ENCODE measurements at places on chromosomes 5 and 9.

DNA sequence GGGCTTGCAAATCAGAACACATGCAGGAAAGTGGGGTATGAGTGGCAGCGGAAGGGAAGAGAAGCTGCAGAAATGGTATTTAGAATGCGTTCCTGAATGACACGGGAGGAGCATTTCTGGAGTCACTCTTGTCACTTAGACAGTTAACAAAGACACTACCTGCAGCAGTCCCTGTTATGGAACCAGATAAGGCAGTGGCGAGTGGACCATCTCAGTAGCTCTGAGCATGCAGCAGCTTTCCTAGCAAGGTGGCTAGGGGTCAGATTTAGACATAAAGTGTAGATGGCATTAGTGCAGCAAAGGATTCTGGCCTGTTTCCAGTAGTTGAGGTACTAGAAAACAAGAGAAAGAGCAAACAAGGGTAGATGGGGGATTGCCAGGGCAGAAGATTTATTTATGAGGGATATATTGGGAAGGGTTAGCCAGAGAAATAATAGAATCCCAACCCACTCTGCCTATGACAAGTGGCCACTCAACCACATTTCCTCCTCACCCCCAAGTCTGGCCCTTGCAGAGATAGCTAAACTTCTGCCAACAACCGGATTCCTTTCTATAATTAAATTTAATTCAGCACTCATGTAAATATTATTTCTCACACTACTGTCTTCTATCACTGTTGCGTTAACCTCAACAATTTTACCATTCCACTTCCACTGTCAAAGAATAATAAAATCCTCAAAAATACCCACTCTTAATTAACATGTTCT, 201.6 kb downstream of the DCP2 start:
- DNase-seq = no peak

- DNase-seq = no peak
These were observed 34.4 kb downstream of the DUSP1 start for GRCh38 chr5:172736508-172737135.

DNA sequence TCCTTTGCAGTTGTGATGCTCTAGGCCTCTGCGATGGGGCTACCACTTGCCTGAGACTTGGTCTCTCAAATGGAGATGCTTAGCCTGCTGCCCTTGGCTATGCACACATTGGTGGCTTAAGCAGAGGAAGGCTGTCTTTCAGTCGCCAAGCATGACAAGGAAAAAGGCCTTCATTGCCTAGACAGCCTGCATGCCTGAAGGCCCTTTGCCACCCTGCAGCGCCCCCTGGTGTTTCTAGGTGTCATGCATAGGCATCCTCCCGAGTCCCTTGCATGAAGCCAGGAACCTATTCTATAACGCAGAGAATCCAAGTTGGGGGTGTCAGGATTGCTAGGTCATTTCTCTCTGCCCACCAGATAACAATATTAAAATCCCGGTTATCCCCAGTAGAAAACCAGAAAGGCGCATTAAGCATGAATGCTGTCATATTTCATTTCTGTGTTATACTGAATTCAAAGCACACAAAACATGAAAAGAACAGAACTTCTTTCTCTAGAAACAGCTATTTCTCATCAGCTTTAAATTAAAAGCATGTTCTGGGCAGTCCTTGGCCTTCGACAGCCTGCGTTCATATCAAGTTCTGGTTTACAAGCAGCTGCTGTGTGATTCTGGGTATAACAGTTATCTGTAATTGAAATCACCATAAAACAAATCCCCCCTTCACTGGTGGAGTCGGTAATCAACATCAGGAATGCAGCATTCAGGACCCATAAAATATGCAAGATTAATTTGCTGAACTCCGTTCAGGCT, 59.7 kb upstream of the TRPC7 start:
- DNase-seq = no peak

GRCh38 chr9:33029231-33029786, 4.2 kb downstream of the DNAJA1 start:
- no peak for DNase-seq

DNA sequence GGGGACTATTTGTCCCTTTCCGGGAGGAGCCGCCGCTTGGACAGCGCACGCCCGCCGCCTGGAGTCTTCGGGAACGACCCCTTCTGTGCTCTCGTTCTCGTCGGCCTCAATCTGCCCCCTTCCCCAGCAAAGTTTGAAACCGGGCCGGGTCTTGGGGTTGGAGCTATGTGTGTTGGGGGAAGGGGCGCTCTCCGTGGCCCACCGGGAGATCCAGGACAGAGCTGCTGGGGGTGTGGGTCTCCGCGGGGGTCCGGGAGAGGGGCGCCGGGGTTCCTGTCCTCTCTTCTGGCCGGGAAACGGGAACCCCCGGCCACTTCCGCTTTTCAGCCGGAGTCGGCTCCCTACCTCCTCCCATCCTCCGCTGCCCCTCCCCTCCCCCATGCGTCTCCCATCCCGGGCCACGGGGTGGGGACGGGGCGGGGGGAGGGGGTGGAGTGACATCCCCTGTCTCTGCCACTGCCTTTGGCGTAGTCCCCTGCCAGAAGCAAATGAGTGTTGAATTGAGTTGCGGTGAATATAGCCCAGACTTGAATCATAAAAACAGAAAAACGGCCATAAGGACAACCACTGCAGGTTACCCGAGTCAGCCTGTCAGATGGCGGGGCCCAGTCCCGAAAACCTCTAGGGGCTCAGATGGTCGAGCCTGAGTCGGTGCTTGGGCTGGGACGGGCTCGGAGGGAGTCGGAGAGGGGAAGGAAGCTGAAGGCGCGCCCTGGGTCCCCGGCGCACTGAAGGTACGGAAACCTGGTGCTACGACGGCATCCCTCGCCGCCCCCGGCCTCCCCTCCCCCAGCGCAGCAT, 1.1 kb downstream of the CPLX2 start:
- DNase-seq = no peak

DNA sequence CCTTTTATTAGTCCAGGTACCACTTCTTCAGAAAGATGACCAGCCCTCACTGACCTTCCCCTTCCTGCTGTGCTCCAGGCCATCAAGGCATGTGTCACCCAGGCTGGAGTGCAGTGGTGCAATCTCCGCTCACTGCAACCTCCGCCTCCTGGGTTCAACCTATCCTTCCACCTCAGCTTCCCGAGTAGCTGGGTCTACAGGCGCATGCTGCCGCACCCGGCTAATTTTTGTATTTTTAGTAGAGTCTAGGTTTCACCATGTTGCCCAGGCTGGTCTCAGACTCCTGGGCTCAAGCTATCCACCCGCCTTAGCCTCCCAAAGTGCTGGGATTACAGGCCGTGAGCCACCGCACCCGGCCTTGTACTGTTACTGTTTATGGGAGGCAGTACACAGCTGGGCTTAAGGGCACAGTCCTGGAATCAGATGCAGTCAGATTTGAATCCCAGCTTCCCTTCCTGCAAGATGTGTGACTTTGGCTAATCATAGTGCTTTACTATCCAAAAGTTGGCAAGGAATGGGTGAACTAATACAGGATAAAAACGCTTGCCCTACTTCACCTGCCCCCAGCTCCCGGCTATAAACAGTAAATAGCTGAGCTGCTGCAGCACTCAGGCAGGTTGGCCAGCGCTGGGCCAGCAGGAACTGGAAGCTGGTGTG, 483 bp upstream of the EIF4EBP3 start:
- no peak for DNase-seq

DNA sequence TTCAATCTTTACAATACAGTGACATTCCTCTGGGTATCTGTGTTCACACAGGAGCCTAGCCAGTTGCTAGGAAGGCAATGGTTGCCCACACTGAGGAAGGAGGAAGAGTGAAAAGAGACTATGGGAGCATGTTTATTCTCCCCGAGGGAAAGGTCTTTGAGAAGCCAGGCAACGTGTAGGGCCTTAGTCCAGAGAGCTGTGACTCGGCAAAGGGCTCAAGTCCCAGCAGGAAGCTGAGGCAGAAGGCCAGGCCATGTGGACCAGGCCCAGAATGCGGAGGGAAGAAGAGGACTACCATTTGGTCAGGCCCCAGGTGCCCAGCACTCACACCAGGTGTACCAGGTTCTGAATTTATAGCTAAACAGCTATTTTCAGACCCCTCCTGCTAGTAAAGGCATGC, 136.6 kb upstream of the DMAC1 start:
- no peak for DNase-seq

- DNase-seq = peak; percentile 43
These were observed at the start of gene GLDC for GRCh38 chr9:6645355-6646292. GLDC (minus strand) TSS chr9:6645729; CDS start chr9:6645499, 230 bp downstream.

DNA sequence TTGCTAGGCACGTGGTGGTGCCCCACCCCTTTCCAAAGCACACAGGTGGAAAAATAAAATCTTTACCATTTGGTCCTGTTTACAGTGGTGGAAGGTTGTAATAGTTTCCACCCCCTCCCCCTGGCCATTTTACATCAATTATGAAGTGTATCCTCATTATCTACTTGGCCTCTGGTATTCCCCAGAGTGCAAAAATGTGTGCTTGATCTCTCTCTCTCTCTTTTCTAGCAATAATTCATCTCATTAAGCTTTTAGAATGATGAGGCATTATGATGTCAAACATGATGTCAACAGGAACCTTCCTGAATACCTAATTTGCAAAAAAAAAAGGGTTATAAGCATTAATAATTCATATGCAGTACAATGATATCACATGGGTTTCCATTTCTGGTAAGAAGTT, 3.1 kb downstream of the PDE8B start:
- no peak for DNase-seq

DNA sequence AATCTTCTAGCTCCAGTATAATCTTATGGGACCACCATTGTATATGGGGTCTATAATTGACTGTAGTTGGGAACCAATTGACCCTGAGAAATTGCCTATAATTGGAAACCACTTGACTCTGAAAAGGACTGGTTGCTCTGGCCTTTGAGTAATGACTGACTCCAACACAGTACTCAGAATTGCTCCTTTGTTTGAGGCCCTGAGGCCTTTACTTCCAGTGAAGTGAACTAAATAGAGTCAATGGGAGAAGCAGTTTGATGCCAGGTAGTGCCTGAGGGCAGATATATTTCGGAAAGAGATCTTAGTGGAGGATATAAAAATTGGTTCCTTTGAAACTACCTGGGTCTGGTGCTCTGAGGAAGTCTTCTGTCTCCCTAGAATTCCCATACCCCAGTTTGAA, 16.0 kb upstream of the TMEM171 start:
- DNase-seq = peak; percentile 33

DNA sequence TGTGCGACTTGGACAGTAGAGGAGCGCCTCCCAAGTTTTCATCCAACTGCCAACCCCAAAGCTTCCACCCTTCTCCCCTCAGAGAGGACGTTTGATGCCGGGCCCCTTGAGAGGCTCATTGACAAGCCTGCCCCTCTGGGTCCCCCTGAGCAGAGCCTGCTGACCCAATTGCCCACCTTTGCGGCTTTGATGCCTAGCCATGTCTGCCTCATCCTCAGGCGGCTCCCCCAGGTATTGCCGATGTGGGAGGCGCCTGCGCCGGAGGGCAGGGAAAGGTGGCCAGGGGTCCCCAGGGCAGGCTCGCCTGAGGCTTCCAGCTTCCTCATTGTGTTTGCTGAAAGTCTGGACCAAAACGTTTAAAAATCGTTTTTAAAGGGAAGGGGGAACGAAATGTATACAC, 1.4 kb downstream of the ODF2 start:
- no peak for DNase-seq

- DNase-seq = no peak
These were observed at the start of gene SYK for GRCh38 chr9:90801241-90801972. SYK (plus strand) TSS chr9:90801819; CDS start chr9:90843899, 42,080 bp downstream.

- no peak for DNase-seq
These were observed 54.9 kb downstream of the COL15A1 start for GRCh38 chr9:98998441-98999151.

DNA sequence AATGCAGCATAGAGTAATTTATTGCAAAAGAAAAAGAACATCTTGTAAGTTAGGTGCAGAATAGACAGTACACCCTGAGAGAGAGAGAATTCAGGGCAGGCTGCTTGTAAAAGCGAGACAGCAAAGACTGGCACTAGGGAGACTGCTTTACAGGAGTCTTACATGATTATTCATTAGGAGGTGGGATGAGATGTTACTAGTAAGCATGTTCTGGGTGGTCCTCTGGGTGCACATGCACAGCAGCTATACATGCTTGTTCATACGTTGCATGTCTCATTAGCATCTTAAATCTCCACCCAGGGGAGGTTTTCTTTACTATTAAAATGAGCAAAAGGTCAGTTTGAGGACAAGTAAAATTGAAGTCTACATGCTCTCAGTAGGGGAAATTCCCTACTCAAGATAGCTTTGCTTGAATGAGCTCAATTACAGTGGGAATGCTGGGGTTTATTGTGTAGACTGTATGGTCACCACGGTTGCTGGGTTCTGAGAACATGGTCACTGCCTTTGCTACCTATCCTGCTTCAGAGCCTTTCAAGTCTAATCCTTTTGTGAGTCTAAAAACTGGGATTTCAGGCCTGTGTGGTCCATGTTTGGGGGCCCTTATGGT, 60.6 kb downstream of the RGS7BP start:
- no peak for DNase-seq

DNA sequence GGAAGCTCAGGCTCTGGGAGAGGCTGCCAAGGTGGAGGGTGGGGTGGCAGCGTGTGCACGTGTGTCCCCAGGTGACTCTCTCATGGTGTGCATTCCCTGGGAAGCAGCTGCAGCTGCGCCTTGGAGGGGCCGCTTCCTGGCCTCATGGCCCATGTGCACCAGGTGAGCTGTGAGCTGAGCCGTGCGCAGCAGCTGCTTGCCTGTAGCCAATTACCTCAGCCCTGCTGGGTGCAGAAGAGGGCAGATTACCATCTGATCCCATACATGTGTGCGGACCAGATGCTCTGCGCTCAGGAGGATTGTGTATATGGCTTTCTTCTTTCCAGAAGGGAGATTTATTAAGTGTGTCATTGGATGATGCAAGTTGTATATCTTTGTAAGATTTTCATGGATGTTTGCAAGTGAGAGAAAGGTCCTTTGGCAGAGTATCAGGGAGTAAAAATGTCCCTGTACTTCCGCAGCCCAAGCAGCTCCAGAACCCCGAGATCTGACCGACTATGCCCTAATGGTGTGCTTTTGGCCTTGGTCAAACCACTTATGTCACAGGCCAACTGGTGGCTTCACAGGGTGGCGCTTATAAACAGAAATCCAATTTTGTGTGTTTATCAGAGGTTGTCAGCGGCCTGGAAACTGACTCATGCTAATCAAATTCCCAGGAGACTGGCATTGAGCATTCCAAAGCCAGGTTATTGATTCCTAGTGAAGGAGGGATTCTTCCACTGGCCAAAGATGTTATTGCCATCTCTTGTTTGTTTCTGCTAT, 229.3 kb downstream of the GOLPH3 start:
- DNase-seq = peak; percentile 90

DNA sequence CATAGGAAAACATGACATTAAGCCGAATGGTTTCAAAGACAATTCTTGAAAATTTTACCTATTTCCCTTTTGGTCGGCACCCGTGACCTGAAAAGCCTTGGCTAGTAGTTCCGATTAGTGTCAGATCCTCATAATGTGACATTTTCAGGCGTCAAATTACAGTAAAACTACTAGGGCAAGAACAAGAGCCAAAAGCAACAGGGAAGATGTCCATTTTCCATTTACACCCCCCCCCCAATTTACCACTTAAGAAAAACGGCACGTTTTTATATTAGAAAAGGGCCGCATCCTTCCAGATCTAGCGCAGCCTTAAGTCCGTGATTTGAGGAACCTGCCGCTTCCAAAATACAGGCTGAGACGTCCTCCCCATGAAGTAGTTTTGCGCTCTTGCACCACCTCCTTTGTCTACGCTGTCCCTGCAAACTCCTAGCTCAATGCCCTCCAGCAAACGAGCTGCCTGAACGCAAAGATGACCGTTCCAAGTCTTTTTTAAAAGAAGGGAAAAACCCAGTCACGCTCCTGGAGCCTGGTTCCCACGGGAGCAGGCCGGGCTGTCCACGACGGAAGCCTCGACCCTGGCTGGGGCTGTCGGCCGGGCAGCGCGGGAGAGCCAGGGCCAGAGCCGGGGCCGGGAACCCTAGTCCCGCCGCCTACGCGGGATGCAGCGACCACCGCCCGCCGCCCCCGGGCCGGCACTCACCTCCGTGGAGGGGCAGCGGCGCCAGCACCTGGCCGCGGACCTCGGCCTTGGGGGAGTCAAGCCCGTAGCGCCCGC, 616 bp downstream of the RNF130 start:
- no peak for DNase-seq
